ENCODE measurements at places on chromosomes 7 and 10. TPM values are rescaled to one million over a fixed set of nuclear protein-coding genes. Genes with fewer than 3 reads are reported as not detected.

- DNase-seq: no peak
Observed at GRCh38 chr7:137695942-137696341, 150.8 kb downstream of the DGKI start.

Gene ALDH18A1
- total RNA-seq: 91.8 TPM

Gene TMEM225B
- 0.43 TPM for total RNA-seq

DNA sequence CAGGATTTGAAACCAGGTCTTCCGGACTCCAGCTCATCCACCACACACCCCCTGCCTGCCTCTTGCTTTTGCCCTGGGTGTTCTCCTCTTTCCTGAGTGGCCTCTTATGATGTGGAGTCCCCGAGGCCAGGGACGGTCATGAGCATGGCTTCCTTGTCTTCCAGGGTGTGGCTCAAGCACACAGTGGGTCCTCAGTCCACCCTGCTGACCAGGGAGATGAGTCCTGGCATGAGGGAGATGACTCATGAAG, 32.8 kb downstream of the DNAJB12 start:
- no peak for DNase-seq

GRCh38 chr10:28240400-28240799, 62.5 kb downstream of the MPP7 start:
- no peak for DNase-seq

Gene TFEC
- total RNA-seq: not detected

- DNase-seq: no peak
Observed at GRCh38 chr10:23095966-23096801, 805 bp downstream of the MSRB2 start.

DNA sequence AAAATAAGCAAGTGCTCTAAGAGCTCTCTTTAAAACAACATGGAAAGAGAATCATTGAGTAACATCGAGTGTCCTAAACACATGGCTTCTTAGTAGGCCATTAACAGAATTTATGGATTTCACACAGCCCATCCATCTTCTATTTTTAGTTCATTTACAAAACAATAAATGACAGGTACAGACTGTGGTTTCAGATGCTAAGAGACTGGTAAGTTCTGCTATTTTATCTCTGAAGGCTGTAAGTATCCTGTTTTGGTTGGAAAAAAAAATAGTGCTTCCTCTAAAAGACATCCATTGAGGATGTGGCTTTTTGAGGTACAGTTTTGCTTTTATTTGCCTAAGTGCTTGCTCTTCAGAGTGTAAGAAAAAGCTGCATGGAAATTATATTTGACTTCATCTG, 27.4 kb upstream of the GNAI1 start:
- no peak for DNase-seq

Gene GJD4
- total RNA-seq: not detected

DNA sequence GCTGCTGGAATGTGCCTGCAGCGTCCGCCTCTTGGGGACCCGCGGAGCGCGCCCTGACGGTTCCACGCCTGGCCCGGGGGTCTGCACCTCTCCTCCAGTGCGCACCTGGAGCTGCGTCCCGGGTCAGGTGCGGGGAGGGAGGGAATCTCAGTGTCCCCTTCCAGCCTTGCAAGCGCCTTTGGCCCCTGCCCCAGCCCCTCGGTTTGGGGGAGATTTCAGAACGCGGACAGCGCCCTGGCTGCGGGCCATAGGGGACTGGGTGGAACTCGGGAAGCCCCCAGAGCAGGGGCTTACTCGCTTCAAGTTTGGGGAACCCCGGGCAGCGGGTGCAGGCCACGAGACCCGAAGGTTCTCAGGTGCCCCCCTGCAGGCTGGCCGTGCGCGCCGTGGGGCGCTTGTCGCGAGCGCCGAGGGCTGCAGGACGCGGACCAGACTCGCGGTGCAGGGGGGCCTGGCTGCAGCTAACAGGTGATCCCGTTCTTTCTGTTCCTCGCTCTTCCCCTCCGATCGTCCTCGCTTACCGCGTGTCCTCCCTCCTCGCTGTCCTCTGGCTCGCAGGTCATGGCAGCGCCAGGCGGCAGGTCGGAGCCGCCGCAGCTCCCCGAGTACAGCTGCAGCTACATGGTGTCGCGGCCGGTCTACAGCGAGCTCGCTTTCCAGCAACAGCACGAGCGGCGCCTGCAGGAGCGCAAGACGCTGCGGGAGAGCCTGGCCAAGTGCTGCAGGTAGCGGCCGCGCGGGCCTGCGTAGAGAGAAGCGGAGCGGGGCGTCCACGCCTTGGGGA, 645 bp downstream of the SLC26A4 start:
- DNase-seq: no peak

- DNase-seq: no peak
Observed at GRCh38 chr10:79348640-79348988, 1.3 kb downstream of the PPIF start.

- DNase-seq: no peak
Observed at GRCh38 chr10:69842020-69842419, 40.3 kb downstream of the COL13A1 start.

DNA sequence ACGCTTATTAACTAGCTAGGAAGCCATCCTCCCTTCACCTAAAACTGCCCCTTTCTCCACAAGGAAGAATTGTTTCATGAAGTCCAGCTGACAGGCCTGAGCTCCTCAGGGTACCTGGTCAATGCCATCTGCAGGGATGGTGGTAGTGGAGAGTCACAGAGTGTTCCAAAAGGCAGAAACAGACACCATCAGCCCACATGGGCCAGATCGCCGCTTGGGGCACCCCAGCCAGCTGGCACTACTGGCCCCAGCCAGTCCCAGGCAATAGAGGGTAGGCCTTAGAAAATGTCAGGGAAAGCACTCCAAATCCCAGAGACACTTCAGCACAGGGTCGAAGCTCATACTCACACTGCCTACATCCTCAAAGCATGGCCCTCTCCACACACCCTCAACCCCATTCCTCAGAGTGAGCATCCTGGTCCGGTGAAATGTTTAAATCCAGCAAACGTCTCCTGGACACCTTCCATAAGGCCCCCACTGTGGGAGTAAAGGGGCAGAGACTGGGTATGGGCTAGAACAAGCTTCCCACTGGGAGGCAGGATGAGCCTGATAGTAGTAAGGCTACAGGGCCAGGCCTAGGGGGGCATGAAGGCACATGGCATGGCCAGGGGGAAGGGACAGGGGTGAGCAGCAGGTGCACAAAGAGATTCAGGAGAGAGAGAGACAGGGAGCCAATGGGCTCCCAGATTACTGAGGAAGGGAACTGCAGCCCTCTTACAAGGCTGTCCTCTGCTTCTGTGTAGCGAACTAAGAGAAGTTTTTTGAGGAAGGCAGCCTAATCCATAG, 1.9 kb downstream of the LRRC20 start:
- DNase-seq: no peak

DNA sequence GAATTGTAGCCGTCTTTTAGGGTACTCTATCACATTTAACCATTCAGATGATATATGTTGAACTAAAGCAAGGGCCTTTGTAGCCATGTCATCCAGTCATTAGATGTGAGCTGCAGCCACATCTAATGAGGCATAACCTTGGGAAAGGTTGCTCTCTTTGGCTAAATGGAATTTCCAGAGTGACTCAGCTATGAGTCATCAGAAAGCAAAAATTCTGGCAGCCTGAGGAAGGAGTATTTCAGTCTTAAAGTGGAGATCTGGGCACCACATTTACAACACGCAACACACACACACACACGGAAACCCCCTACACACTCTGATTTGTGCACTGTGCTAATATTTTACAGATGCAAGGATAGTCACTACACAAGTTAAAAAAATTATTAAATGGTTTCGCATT, 176.9 kb upstream of the ZWINT start:
- DNase-seq: peak; percentile 98

DNA sequence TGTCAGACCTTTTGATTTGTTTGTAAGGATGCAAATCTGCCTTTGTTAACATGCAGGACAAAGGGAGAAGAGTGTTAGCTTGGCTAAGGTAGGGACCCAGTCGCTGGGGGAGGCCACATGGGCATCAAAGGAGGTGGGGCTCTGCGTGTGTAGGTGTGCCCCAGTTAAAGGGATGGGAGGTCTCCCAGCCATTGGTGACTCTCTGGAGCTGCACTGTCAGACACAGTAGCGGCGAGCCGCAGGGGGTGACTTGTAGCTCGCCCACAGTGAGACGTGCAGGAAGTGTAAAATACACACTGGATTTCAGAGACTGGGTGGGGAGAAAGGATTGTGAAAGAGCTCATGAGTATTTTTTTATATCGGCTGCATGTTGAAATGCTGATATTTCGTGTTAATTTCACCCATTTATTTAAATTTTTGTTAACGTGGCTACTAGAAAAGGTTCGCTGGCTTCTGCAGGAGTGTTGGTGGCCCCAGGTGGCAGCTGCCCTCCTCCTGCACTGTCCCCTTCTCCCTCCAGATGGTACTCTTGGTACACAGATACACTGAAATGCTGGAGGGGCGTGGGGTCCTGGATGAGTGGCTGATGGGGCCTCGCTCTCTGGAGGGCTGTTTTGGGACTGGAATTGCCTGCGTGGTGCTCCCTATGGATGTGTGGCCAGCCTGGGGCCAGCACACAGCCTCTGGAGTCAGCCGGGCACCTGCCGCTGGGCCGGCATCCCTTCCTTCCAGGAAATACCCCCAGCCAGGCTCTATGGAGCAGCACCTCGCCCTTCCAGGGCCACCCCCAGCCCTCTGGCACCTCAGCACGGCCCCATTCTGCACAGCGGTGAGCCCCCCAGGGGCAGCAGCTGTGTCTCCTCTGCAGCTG, 59.2 kb downstream of the LHPP start:
- DNase-seq: no peak

DNA sequence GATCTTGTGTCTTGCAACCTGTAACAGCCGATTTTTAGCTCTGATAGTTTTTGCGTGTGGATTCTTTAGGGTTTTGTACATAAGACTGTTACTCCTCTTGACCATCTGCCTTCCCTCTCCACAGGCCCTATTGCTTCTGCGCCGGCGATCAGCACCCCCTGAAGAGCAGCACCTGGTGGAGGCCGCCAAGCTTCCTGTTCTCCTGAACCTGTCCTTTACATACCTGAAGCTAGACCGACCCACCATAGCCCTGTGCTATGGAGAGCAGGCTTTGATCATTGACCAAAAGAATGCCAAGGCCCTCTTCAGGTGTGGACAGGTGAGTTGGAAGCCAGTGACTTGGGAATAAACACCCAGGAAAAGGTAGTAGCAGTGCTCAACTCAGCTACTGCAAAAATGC, 12.6 kb downstream of the FKBP6 start:
- DNase-seq: no peak

DNA sequence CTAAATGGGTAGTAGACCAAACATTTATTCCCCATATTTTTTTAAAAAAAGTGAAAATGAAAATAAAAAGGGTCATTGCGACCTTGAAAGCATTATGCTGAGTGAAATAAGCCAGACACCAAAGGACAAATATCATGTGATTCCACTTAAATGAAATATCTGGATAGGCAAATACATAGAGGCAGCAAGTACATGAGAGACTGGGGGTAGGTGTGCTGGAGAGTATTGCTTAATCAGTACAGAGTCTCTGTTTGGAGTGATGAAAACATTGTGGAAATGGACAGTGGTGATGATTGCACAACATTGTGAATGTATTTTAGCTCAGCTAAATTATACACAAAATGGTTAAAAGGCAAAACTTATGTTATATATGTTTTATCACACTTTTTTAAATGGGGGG, 169.4 kb downstream of the AKR1D1 start:
- DNase-seq: peak; percentile 39

- DNase-seq: no peak
Observed at GRCh38 chr7:90216080-90216674, 4.6 kb downstream of the STEAP2 start.

- DNase-seq: no peak
Observed at GRCh38 chr10:73999703-74000102, 1.8 kb downstream of the VCL start.

- no peak for DNase-seq
Observed at GRCh38 chr10:36494371-36494770, 631.0 kb upstream of the ANKRD30A start.

Gene FAM13C
- total RNA-seq: not detected

GRCh38 chr7:95688931-95689495, 83.3 kb upstream of the DYNC1I1 start:
- DNase-seq: no peak

Gene DYDC2
- total RNA-seq: 0.22 TPM

GRCh38 chr10:82267960-82268359, 393.0 kb downstream of the NRG3 start:
- DNase-seq: no peak

- no peak for DNase-seq
Observed at GRCh38 chr10:84204122-84204521, 9.8 kb downstream of the CDHR1 start.

Gene GHRHR
- not detected for total RNA-seq

Gene GATAD1
- 23.2 TPM for total RNA-seq

GRCh38 chr7:132418840-132419239, 157.4 kb downstream of the PLXNA4 start:
- no peak for DNase-seq

DNA sequence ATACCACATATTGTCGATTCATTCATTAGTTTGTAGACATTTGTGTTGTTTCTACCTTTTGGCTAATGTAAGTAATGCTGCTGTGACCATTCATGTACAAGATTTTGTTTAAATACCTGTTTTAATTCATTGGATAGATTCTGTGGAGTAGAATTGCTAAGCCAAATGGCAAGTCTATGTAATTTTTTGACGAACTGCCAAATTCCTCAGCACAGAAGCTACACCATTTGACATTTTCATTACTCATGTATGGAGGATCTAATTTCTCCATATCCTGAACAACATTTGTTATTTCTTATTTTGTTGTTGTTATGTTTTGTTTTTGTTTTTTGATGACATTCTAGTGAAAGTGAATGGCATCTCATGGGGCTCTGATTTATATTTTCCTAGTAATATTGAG, 1351.3 kb upstream of the SORCS1 start:
- DNase-seq: no peak

Gene BPGM
- 42.8 TPM for total RNA-seq

Gene MYL10
- not detected for total RNA-seq

Gene SKIDA1
- 0.52 TPM for total RNA-seq

Gene CALHM3
- not detected for total RNA-seq
